Hematopoietic multipotent progenitor cell (in vitro differentiated cells): ENCODE measurements at places on chromosomes 5 and 9.

DNA sequence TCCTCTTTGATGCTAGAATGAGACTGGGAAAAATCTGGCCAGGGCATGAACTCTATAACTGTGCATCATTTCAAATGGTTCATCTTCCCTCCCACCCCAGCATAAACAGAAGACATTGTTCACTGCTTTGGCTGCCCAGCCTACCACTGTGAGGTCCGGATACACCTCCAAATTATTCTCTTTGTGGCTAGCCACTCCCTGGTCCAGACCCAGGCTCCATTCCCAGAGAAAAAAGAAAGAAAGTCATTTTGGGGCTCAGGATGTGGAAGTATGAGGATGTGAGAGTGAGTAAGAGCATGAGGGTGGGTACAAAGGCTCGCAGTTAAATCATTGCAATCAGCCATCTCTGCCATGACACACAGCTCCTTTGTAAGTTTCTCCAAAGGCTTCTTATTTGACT lies 559.2 kb downstream of the PSAT1 start:
- no peak for DNase-seq

GRCh38 chr5:622946-623522 lies 10.9 kb downstream of the CEP72 start:
- DNase-seq: no peak

DNA sequence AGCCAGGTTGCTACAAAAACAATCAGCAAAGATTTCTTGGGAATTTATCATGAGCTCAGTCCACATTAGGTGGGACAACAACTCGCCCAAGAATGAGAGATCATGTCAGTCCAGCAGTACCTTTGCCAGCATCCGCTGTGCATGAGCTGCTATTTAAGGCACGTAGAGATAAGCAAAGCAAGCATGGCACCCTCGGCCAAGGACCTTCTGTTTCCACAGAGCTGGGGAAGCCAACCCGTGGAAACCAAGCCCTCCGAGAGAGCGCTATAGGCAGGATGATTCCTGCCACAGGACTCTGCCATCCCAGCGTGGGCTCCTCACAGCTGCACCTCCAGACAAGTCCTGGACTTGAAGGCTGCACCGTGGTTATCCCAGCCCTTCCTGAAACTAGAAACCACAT lies 189.5 kb upstream of the PPP1R26 start:
- no peak for DNase-seq

- no peak for DNase-seq
Observed at GRCh38 chr5:77563475-77563874, 71.4 kb upstream of the WDR41 start.

- no peak for DNase-seq
Observed at GRCh38 chr5:175079707-175080106, 355.3 kb downstream of the MSX2 start.

- DNase-seq: no peak
Observed at GRCh38 chr9:127741831-127742434, 6.8 kb upstream of the TOR2A start.
